Lower lobe of right lung (tissue), 2 donors: ENCODE measurements at places on chromosomes 12 and 14.

GRCh38 chr12:58459191-58459590 lies 461.1 kb downstream of the LRIG3 start:
- no peak for DNase-seq

DNA sequence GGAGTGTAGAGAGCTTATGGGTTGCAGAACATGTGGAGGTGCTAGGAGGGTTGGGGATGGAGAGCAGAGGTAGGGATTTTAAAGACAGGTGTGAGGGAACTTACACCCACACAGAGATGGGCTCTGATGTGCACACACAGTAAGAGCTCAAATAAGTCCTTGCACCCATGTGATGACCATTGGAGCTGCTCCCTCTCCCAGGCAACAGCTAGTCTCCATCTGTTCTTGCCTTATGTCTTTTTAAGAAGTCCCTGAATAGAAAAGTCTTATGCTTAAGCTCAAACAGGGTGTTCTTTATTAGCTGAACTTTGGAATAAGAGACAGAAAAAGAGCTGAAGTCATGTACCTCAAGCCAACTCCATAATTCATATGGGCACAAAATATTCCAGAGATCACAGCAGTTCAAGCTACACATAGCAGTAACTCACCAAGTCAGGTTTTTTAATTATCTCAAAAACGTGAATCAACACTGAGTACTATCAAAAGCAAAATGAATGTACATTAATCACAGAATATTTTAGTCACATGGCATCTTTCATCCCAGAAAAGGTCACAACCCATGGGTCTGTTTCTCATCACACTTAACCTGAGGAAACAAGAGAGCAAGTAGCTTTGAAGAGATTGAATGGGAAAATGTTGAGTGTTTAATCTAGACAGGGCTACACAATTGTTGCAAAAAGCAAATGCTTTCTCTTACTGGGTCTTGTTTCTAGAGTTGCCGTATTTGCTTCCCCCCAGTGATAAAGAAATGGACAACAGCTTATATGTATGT lies 1513.6 kb upstream of the SEL1L start:
- DNase-seq: no peak

- DNase-seq: no peak
These were observed 109.0 kb downstream of the PLEKHA5 start for GRCh38 chr12:19238540-19238939.

GRCh38 chr12:6928022-6928702 lies 403 bp downstream of the ATN1 start:
- DNase-seq: no peak

- no peak for DNase-seq
These were observed 15.0 kb upstream of the BICD1 start for GRCh38 chr12:32091696-32092095.

DNA sequence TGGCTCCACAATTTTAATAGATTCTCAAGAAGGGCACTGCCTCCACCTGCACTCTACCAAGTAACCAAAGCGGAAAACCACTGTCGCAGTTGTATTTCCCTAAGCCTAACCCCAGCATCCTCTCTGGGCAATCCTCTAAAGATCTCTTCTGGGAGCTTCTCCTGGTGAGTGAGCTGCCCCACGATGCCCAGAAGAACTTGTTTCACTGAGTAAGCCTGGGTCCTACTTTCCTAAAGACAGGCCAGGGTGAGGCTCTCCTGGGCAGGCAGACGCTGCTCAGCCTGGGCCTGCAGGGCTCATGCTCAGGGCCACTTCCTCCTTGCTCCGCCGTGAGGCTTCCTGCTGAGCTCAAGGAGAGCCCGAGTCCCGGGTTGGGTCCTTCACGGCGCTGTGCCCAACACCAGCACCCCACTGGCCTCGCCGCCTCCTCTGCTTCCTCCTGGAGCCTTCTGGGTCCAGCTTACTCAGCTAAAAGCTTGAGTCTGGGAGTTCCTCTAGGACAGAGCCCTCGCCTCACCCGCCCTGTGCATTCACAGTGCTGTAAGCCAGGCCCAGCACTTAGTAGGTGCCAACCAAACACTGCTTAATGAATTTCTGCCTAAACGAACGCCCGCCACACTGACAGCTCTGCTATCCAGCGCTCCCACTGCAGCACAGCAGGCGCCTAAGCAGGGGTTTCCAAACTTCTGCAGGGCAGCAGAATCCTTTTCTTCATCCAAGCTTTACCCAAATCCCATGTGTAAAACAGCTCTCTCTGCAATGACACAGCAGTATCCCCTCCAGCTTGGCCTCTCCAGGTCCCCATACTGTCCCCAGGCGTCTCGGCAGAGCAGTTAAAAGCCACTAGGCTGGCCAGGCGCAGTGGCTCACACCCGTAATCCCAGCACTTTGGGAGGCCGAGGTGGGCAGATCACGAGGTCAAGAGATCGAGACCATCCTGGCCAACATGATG lies 5.7 kb downstream of the RAB35 start:
- DNase-seq: peak; percentile 88

GRCh38 chr12:13007496-13008233 lies 7.6 kb upstream of the HEBP1 start:
- no peak for DNase-seq

- peak; percentile 82 for DNase-seq
These were observed 10.0 kb upstream of the DDX47 start for GRCh38 chr12:12803186-12803585.

- DNase-seq: no peak
These were observed 501.8 kb downstream of the ETNK1 start for GRCh38 chr12:23126794-23127193.
